T follicular helper cell (primary cell): ENCODE measurements at places on chromosomes 16 and 17.

- DNase-seq, result no peak
These were observed 330.1 kb downstream of the CDH11 start for GRCh38 chr16:64791756-64792155.

- no peak for DNase-seq
These were observed 361.2 kb downstream of the SEC14L1 start for GRCh38 chr17:77501751-77502625.

DNA sequence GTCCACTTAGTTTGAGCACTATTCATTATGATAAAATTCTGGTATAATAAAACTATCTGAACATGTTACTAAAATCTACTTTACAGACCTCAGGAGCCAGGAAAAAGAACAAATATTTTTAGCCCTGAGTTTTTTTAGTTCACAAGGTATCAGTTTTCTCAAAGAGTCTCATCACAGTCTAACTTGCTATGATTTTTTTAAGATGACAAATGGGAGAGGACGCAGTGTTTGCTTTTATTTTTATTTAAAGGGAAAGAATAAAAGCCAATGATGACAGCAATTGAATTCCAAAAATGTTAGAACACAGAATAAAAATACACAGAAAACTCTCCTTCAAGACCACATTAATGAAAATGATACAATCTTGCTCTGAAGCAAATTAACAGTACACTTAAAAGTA lies 7.4 kb downstream of the MED13 start:
- DNase-seq, result no peak

DNA sequence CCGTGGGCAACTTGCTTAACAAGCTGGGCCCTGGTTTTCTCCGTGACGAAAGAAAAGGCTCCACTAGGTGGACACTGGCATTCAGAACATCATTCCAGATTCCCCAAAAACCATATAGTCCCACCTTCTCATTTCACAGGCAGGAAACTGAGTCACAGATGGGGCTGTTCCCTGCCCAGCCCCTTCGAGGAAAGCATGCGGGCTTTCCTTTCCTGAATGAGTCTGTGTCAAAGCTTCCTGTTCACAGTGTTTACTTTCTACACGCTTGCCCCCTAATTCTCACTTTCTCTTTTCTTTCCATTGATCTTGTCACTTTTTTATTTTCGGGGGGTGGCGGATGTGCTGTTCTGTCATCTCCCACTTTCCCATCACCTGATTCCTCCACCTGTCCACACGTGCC lies 10.3 kb upstream of the LGALS9 start:
- DNase-seq, result no peak

DNA sequence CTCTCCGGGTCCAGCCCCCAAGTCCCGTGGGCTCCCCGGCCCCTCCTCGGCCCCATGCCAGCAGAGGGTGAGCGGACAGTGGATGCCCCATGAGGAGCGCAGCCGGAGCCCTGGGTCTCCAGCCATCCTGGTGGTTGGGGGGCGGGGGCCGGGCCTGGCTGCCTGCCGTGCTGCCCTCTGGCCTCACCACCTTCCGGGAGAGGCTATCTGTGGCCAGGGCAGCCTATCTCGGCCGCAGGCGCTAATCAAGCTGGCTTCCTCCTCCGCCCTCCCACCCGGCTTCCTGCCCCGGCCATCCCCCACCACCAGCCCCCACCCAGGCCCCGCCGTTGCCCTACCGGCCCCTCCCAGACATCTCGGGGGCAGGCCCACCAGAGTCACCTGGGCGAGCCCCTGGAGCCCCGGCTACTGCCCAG lies 46.8 kb downstream of the ZFPM1 start:
- DNase-seq, result no peak

DNA sequence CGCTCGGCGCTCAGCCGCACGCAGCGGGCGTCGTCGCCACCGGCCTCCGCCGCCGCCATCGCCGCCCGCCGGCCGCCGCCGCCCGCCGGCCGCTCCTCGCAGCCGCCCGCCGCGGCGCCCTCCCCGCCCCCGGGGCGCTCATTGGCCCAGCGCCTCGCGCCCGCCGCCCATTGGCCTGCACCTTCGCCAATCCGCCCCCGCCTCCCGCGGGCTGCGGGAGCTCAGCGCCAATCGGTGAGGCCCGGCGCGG lies at the start of gene PGP:
TSS of gene PGP (minus strand) at position 122 of the 250 bp plus-strand sequence. CDS start at position 59, 63 bp downstream.
- DNase-seq, result no peak

- DNase-seq, result no peak
These were observed 150.0 kb downstream of the MSI2 start for GRCh38 chr17:57406131-57406980.

DNA sequence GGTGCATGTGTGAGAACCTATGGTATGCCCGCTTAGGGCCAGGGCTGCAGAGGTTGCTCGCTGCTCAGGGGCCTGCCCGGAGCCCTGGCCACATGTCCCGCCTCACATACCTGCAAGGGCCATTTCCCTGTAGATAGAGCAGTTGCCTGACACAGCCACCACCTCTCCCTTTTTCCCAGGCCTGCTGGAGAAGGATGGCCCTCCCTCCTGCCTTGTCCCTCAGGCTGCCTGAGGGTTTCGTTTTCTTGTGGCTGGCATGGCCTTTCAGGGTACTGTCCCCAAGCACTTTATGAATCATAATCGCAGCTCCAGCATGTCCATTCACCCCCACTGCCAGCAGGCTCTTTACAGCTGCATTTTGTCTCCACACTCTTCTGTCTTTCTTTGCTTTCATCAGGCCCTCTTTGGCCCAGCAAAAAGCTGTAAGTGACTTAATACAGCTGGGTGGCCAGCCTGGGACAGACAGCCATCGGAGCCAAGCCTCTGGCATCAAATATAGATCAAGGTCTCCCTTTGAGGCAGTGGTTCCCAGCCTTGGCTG lies 65.7 kb downstream of the MPRIP start:
- no peak for DNase-seq

DNA sequence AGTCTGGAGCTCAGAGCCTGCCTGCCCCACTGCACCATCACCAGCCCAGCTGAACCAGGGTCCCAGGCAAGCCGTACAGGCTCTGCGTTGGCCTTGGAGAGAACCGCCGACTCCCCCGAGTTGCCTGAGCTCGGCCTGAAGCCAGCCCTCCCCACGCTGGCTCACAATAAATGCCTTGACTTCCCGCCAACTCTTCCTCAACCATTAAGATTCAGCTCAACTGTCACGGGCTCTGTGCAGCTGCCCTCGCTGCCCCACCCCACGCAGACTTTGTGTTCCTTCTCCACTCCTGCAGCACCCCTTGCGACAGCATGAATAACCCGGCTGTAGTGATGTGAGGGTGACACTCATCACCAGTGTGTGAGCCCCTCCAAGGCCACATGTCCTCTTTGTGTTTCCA lies 4.8 kb upstream of the QPRT start:
- no peak for DNase-seq

DNA sequence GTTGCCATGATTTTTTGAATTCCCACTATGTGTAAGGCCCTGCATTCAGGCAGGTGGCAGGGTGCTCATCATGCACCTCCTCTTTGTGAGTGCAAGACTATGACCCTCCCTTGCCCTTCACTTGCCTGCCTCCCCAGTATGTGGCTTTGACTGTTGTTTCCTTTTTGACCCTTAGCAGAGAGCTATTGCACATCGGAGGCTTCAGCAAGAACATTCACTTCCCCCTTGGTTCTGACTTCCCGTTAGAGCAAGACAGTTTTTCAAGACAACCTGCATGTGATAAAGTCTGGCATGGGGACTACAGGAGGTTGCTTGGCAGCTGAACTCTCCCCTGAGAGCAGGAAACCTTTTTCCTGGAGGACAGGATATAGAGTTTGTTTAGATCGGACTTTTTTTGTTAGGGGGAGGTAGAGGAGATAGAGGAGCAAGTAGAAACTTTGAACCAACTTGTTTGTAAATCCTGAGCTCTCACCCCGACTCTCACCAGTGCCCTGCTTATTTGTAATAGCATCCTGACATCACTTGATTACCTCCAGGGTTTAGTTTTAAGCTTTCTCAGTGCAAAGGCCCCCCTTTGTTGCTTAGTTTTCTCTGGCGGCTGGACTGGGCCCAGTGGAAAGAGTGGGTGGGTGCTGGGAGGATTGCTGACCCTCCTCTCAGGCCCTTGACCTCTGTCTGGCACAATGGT lies 34.3 kb downstream of the LIMD2 start:
- DNase-seq, result no peak

DNA sequence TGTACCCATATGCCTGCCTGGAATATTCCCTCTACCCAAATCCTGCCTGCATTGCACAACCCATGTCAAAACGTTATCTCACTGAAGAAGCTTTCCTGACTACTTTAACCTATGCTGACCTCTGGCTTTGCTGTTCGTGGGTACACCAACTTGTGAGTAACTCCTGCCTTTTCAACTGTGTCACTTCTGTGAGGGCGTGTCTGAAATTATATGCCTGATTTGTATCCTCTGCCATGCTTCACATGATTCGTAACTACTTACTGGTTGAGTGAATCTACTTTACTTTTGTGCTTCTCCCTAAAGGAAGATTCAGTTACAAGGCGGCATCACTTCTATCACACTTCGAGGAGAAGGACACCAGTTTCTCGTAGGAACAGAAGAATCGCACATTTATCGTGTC lies 33.3 kb upstream of the USP43 start:
- no peak for DNase-seq
